GOT3 (cell line): ENCODE measurements at places on chromosomes 16 and 17.
A peak's percentile ranks its signal among the peaks of the same experiment; 100 is the strongest.

DNA sequence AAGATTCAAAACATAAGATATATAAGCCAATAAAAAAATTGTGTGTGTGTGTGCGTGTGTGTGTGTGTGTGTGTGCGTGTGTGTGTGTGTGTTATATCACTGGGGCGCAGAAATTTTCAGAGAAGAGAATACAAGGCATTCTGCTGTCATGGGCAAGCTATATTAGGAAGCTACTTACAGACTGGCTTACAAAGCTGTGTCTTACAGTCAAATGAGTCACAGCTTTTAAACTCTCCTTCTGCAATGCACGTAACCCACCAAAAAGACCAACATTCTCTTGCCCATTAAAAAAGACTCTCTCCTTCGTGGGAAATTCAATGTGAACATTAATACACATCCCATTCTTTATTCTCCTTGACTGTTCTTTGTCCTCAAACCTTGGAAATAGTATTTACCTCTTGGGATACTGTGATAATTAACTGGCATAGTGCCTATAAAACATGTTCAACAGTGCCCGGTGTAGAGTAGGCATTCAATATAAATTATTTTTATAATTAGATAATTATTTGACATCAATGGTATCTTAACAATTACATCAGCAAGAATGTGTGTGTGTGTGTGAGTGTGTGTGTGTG, 860.4 kb upstream of the SOX9 start:
- no peak for DNase-seq

DNA sequence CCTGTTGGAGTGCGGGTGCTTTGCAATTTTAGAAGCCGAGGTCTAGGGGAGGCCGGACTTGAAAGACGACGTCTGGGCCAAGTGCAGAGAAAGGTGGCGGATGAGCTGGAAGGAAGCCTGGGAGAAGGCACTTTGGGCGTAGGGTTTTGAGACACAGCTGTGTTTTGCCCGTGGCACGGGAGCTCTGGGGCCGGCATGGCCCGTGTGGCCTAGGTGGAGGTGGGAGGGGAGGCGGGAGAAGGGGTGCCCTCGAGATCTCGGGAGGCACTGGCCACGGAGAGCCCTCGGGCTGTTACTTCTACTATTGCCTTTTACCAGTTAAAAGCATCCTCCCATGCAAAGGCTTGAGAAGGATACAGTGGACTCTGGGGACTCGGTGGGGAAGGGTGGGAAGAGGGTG, 161.9 kb downstream of the FOXL1 start:
- DNase-seq: no peak

GRCh38 chr17:50339381-50339780, 6.5 kb upstream of the XYLT2 start:
- no peak for DNase-seq

DNA sequence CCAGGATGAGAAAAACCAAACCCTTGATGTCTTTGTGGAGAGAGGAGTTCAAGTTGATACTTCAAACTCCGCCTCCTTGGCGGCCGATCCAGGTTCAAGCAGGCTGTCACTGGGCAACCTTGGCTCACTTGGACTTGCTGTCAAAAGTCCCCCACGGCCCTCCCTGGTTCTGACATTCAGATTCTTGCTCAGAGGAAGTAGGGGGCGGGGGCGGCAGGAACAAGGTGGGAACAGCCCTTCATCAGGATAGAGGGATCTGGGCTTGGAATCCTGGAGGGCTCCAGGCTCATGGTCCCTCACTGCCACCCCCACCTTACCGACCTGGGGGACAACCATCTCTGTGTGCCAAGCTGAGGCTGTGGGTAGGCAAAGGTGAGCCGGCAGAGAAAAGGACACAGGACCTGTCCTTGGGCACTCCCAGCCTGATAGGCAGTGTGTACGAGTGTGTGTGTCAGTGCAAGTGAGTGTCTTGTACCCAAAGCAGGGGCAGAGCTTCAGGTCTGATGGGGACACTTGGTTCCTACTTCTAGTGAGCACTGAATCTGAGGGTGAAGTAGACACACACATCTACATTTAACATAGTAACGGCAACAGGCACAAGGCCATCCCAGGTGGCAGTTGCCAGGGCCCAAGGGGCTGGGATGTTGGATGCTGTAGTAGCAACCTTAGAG, 6.6 kb upstream of the TSPOAP1 start:
- DNase-seq: no peak

DNA sequence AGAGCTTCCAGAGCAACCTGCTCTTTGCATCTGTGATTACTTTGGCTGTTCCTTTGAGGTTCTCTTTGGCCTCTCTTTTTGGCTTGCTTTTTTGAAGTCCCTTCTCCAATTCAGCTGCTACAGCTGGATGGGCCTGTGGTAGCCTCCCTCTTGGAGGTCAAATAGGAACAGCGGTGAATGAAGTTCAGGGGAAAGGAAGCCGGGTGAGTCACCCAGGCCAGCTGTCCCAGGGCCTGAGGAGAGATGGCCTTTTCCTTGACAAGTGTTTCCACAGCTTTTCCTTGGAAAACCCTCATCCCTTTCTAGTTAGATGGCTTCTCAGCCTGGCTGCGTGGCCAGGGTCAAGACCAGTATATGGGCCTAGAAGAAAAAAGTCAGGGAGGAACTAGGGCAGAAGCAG, 103.1 kb downstream of the STX8 start:
- DNase-seq: no peak

DNA sequence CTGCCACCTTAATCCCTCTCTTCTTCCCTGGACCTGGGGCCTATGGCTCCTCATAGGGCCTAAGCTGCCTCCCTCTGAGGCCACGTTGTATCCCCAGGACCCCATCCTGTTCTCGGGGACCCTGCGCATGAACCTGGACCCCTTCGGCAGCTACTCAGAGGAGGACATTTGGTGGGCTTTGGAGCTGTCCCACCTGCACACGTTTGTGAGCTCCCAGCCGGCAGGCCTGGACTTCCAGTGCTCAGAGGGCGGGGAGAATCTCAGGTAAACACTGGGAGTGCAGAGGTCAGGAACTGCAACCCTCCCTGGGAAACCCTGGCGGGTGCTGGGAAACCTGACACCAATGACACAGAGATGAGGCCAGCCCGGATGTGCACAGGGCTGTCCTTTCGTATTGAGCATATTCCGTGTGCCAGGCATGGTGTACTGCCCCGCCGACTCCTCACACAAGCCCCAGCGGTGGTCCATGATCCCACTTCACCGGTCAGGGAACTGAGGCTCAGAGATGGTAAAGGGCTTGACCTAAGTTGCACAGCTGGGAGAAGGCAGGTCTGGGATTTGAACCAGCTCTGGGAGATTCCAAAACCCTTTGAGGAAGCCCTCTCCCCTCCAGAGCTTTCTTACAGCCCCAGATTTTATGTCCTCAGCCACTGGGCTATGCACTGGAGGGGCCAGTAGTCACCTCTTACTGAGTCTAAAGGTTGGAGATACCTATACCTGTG, 22.9 kb downstream of the ANKRD40 start:
- DNase-seq: no peak

- DNase-seq: no peak
These were observed 17.8 kb downstream of the UBE2Z start for GRCh38 chr17:48925991-48926342.

DNA sequence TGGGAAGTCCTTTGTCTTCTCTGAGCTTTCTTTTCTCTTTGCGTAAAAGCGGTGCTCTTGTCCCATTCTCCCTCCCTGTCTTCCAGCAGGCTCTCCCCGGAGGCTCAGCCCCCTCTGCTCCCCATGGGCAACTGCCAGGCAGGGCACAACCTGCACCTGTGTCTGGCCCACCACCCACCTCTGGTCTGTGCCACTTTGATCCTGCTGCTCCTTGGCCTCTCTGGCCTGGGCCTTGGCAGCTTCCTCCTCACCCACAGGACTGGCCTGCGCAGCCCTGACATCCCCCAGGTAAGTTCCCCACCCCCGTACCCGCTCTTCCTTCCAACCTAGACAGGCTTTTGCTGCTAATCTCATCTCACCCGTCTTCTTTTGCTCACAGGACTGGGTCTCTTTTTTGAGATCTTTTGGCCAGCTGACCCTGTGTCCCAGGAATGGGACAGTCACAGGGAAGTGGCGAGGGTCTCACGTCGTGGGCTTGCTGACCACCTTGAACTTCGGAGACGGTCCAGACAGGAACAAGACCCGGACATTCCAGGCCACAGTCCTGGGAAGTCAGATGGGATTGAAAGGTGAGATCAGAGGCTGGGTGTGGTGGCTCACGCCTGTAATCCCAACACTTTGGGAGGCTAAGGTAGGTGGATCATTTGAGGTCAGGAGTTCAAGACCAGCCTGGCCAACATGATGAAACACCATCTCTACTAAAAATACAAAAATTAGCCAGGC, 1.3 kb downstream of the TMEM219 start:
- DNase-seq: no peak

DNA sequence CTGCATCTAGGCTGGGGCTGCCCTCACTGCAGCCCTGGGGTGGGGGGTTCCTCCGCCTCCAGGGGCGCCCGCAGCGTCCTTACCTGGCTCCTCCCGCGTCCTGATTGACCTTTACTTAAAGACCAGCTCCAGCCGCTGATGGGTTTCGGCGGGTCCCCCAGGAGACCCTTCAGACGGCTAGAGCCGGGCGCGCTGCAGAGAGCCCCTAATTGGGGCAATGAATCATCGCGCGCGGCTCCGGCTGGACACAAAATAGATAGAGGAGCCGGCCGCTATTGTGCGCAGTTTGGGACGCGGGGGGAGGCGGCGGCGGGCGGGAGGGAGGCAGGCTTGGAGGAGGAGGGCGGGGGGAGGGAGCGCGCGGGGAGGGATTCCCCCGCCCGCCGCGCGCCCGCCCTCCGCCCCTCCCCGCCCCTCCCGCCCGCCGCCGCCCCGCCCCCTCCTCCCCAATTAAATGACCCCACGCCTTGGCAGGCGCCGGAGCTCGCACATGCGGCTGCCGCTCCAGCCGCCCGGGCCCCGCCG, 56.5 kb upstream of the CIBAR2 start:
- no peak for DNase-seq

DNA sequence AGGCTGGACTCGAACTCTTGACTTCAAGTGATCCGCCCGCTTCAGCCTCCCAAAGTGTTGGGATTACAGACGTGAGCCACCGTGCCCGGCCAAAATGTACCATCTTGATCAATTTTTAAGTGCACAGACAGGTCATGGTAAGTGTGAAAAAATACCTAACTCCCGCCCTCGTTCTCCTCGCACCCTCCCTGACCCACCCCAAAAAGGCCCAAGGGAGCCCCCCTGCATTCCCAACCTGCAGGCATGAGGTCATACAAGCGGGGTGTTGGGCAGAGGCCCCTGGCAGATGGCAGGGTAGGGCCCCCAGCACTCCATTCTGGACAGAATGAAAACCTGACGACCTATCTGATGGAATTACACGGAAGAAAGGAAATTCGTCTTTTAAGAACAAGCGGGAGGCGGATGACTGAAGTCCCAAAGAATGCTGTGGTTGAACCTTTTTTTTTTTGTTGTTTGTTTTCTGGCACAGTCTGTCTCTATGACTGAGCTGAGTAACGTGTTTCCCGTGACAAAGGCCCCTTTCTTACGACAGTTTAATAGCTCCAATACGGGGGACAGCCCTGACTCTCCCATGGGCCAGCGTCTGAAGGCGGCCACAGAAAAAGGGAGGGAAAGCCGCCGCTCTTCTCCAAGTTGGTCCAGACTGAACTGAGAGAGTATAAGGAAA, 376.4 kb downstream of the SLC39A11 start:
- peak; percentile 6 for DNase-seq

DNA sequence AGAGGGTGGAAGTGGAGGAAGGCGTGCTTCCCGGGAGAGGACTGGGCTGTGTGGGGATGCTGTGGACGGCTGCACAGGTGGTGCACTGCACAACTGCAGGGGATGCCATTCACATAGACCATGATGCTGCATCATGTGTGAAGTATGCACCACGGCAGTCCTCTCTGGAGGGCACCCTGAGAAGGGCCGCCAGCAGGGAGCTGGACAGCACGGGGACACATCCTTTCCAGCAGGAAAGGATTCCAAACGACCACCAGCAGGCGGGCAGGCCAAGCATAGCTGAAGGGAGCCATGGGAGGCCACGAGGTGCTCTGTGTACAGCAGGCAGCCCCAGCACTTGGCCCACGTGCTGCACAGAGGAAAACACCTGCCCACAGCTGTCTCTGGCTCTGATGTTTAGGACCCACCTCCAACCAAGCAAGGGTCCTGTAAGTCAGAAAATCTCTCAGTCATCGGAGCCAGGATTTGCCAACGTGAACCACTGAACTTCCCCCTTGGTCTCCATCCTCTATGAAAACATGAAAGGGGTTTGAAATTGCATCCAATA, 10.1 kb downstream of the ACTG1 start:
- DNase-seq: no peak

DNA sequence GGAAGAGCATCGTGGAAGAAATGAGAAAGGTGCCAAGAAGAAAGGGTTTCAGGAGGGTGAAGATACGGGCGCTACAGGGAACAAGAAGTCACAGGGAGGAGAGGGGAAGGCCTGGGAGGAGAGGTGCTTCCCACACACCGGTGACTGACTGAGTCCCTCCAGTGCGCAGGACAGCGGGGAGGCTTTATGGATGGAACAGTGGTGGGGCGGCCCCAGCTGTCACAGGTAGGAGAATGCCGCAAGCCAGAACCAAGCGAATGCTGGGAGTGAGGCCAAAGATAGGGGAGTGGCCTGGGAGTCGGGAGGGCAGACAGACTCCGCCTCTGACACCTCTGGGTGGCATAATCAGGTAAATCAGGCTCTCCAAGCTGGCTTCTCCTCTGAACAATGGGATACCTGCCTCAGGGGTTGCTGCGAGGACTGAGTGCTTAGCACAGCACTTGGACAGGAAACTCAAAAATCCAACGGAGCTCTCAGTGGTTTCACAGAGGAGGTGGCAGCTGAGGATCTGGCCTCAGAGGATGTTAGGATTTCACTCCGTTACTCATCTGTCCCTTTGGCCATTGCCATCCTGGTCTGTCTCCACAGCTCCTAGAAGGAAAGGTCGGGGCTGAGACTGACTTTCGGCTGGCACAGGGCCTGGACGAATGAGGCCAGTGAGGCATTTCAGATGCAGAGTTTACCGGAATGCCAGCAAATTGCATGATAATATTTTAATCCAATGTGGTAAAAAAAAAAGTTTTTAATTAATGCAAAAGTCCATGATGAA, 717 bp upstream of the CNP start:
- DNase-seq: no peak

GRCh38 chr16:15857724-15858560, 1.1 kb upstream of the MYH11 start:
- DNase-seq: no peak

DNA sequence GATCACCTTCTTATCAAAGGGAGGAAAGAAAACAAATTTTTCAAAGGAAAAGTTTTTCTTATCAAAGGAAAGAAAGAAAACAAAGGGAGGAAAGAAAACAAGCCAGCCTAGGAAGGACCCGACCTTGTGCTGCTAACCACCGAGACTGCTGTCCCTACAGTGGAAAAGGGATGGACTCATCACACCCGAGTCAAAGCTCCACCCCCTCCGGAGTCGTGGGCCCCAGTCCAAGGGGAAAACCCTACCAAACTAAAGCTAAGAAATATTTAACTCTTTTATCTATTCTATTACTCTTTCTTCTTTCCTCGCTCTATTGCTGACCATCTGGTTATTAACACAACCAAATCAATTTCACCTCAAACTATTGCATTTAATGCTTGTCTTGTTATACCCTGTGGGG, 6.1 kb upstream of the ENDOV start:
- DNase-seq: no peak

DNA sequence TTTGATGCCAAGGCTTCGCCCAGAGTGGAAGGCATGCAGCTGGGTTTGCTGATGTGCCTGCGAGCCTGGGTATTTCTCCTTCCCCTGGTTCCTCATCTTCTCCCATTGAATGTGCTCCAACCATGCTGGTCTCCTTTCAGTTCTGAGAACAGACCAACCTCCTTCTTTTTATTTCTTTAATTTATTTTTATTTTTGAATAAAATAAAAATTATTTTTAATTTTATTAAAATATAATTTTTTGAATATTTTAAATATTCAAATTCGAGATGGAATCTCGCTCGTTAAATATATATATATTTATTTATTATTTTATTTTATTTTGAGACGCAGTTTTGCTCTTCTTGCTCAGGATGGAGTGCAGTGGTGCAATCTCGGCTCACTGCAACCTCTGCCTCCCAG, 30.2 kb upstream of the GPRC5B start:
- DNase-seq: no peak
